ENCODE measurements at places on chromosomes 1 and 21.
A peak's percentile ranks its signal among the peaks of the same experiment; 100 is the strongest.

GRCh38 chr21:34912022-34912945 lies 136.8 kb downstream of the RUNX1 start:
- DNase-seq: no peak

GRCh38 chr1:174262349-174263241 lies 103.3 kb downstream of the RABGAP1L start:
- peak; percentile 54 for DNase-seq

GRCh38 chr1:7149080-7149838 lies 364.0 kb downstream of the CAMTA1 start:
- DNase-seq: no peak

- no peak for DNase-seq
These were observed 16.7 kb upstream of the ACBD3 start for GRCh38 chr1:226203240-226203639.

Data from NCI-H1105 (cell line).